ENCODE measurements at places on chromosomes 16 and 17.

- no peak for DNase-seq
Measured at GRCh38 chr17:37745801-37746426, 1.1 kb upstream of the HNF1B start.

- no peak for DNase-seq
Measured at GRCh38 chr17:62754631-62755030, 53.5 kb downstream of the MARCHF10 start.

- peak; percentile 37 for DNase-seq
Measured at GRCh38 chr17:51764387-51764971, 394.0 kb downstream of the CA10 start.

DNA sequence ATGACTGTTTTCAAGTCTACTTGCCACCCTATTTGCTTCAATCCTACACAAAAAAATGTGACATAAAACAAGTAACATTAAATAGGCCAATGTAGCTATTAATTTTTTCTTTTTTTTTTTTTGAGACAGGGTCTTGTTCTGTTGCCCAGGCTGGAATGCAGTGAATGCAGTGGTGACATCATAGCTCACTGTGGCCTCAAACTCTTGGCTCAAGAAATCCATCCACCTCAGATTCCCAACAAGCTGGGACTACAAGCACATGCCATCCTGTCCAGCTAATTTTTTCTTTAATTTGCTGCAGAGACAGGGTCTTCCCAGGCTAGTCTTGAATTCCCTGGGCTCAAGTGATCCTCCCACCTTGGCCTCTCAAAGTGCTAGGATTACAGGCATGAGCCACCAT is 29.4 kb downstream of the ANKFY1 start:
- no peak for DNase-seq

GRCh38 chr17:3048727-3049471 is 14.5 kb downstream of the OR1D5 start:
- DNase-seq = peak; percentile 98

DNA sequence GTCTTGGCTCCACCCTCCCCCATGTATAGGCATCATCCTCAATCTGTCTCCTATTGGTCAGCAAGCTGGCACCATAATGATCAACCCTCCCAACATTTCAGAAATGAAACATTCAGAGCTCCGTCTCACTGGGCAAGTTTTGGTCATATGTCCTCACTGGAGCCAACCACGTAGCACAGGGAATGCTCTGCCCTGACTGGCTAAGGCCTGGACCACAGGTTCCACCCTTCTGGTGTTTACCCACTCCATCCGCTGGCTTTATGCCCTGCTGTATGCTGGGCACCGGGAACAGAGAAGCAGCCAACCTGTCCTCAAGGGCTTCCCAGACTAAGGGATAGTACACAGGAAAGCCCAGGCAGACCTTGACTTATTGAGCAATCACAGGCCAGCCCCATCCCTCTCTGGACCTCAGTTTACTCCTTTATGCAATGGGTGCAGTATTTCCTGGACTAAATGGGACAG is 20.5 kb downstream of the MYO15A start:
- DNase-seq = no peak

DNA sequence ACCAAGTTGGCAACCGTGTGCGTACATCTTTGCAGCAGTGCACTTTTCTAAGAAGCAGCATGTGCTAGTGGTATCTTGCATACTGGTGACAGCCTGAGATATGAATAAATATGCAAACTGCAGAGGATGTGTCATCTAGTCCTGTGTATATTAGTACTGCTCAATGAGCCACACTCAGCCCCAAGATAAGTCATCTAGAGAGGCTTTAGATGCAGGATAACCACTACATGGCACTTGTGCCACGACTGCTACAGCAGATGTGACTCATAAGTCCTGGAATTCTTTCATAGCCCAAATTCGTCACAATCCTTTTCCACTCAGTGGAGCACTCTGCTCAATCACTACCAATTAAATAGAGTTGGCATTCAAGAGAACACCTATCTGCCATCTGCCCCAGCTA is 171.5 kb downstream of the AXIN2 start:
- no peak for DNase-seq

- no peak for DNase-seq
Measured at GRCh38 chr16:67846063-67846319, 742 bp upstream of the NUTF2 start.

GRCh38 chr17:81921537-81921862 is 3.5 kb upstream of the SIRT7 start:
- no peak for DNase-seq

- DNase-seq = no peak
Measured at GRCh38 chr17:27466743-27467375, 10.6 kb downstream of the KSR1 start.

DNA sequence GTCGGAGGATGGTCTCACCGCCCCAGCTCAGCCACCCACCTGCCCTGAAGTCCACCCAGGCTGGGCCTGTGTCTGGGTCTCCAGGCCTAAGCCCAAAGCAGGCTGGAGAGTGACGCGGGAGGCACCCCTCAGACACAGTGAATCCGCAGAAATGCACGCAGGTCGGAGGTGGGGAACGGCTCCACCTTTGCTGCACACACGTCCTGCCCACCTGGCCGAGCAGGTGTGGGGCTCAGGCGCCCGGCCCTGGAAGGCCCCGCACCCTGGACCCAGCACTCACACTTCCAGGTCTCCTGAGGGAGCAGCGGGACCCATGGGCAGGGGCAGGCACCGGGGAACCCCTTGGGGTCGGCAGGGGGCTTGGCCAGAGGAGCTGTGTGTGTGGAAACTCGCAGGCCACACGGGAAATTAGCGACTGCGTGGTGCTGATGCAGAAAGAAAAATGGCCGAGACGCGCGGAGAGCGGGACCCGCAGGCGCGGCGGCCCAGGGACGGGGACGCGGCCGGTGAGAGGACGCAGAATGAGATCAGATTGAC is 10.7 kb downstream of the CYBC1 start:
- DNase-seq = no peak

- DNase-seq = no peak
Measured at GRCh38 chr16:11909653-11910545, 5.9 kb downstream of the GSPT1 start.

DNA sequence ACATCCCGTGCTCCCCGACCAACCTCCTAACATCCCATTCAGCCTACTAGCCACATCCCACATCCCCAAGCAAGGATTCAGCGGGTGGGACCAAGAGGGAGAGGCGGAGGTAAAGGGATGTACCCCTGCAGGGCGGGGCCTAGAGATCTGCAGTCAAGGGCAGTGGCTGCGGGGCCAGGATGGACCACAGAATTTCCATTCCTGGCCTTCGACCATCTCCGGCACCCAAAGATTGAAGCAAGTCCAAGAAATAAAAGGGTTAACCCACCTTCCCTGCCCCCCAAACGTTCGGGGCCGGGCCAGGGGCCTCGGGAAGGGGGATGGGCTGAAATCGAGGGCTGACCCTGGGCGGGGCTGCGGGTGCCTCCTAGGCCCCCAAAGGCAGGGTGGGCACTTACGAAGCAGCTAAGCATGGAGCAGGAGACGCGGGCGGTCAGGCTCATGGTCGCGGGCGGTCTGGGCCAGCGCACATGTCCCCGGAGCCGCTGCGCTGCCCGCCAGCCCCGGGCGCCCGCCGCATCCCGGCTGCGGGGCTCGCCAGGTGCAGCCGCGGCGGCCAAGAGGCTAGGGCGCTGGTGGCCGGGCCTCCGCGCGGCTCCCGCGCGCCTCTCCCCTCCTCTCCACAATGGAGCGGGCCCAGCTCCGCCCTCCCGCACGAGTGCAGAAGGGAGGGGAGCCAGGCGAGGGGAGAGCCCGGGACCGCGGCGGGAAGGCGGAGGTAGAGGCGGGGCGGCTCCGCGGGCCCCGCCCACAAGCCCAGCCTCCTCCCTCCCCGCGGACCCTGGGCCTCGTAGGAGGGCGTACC is at the start of gene MTMR4:
TSS of gene MTMR4 (minus strand) at position 674 of the 805 bp plus-strand sequence. CDS start at position 443, 231 bp downstream.
- DNase-seq = peak; percentile 97

DNA sequence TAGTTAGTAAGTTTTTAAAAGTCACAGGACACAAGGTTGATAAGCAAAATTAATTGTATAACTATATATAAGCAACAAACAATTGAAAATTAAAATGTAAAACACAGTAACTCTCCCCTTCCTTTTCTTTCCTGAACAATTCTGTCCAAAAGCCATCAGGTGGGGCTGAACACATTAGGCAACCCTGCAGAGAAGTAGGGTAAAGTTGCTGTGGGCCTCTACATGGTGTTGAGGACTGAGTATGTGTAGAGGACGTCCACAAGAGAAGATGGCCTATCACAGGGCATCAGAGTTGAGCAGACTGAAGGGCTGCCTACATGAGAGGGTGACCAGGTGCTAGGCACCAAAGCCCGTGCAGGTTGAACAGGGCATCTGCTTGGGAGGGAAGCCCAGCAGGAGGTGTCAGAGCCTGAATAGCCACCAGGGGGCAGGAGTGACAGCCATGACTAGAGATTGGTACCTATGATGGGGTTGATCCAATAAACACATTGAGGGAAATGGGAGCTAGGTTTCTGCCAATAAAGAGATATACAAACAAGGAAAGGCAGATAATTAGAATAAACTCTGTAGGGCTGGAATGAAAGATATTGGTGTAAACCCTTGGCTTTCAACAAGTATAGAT is 415.1 kb downstream of the NPIPA8 start:
- no peak for DNase-seq

- no peak for DNase-seq
Measured at GRCh38 chr17:64259922-64260321, 3.1 kb downstream of the TEX2 start.

GRCh38 chr17:72684405-72685020 is 408.0 kb downstream of the SLC39A11 start:
- DNase-seq = no peak

DNA sequence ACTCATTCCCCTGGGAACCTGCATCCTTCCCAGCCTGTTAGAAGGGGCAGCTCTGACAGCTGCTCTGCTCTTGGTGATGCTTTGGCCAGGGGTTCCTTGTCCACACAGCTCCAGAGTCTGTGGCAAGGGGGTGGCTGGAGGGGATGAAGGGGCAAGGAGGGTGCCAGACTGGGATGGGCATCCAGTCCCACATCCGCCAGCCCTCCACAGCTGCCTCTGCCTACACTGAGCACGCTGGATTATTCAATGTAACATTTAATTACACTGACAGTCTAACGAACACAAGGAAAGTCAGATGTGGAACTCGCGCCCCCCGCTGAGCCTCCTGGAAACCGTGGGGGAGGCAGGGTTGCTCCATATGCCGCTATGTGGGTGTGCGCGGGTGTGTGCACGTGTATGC is 101.1 kb downstream of the C16orf78 start:
- DNase-seq = no peak

DNA sequence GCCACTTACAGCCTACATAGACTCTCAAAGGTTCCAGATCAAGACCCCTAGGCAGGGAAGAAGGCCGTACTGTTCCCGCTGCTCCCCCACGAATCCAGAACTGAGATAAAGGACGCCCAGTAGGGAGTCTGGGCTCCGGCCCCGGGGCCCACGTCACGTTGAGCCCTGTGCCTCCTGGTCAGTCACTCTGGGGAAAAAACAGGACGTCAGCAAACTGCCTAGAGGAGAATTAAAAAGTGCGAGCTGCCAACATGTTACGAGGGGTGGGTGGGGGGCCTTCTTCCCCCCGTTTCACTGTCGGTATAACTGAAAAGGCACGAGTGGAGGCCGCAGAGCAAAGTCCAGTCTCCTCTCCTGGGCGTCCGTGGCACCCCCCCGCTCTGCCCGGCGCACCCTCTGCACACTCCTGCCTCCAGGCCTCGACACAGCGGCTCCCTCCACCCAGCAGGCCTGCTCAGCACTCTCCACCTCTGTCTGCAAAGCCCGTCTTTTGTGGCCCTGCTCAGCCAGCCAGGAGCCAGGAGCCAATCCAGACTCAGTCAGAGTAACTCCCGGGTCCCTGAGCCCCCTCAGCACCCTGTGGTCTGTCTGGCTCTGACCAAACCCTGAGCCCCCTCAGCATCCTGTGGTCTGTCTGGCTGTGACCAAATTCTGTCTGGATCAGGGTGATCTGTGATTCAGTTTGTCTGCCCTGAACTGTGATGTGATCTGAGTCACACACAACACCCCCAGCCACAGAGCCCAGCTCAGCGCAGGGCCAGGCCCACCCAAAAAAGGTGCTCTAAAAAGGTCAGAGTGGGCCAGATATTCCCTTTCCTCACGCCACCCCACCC is 6.2 kb downstream of the ITGAE start:
- no peak for DNase-seq
